Stimulated activated CD8-positive, alpha-beta memory T cell treated with anti-CD3 and anti-CD28 coated beads, Interleukin-7, amount 100 ng/mL, for 4 hours (primary cell): ENCODE measurements at places on chromosomes 16 and 17.

GRCh38 chr17:64354824-64355535 lies 35.7 kb downstream of the PECAM1 start:
- no peak for DNase-seq

DNA sequence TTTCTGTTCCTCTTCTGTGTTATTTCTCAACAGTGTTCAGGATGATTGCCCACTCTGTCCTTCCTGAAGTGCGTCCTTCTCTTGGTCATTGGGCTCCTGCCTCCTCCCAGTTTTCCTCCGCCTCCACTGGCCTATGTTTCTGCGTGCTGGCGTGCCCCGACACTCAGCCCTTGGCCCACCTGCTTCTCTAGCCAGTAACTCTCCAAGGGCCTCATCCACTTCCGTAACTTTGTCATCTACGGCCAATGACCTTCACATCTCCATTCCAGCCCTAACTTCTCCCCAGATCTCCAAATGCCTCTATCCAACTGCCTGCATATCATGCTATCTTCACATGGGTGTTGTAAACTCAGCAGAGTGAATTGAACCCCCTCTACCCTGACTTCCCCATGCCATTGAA lies 39.6 kb upstream of the RPL38 start:
- no peak for DNase-seq

- no peak for DNase-seq
Measured at GRCh38 chr17:33052856-33053255, 61.2 kb downstream of the SPACA3 start.

- DNase-seq: no peak
Measured at GRCh38 chr17:49952912-49953497, 16.0 kb upstream of the DLX4 start.
